DMS 273 treated with DMSO at 0.1 percent for 48 hours (cell line): ENCODE measurements at places on chromosomes 2 and 18.

GRCh38 chr18:12839526-12840196, 44.4 kb downstream of the PTPN2 start:
- no peak for DNase-seq

DNA sequence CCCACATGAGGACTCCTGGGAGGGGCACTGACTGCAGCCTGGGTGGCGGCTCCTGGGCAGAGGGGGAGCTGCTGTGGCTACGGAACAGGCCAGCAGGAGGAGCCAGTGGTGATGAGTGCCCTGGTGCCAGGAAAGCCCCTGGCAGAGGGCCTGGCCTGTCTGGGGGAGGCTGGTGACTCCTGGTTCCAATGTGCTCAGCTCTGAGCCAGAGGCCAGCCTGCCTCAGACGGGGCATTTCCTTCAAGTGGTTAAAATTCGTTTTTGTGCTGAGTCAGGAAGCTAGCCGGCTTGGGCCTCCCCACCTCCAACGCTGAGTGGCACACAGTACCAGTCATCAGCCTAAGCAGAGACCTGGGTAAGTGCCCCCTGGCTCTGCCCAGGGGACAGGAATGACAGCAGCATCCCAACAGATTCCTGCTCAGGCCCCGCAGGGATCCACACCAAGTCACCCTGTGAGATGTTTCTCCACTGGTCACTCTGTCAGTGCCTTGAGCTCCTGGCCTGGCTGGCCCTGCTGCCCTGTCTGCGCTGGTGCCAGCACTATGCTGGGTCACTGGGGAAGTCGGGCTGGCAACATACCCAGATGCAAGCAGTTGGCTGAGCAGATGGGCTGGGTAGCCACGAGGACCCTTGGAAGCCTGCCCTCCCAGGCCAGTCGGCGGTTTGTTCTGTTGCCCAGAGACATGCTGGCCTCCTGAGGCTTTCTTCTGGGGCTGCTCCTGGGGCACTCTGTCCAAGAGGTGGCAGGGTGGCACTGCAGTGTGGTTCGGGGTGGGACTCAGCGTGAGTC, 7.1 kb upstream of the KLF11 start:
- DNase-seq, result peak; percentile 91

GRCh38 chr18:363301-364085, 95.6 kb upstream of the THOC1 start:
- DNase-seq, result no peak

GRCh38 chr2:239910851-239911640, 114.1 kb downstream of the NDUFA10 start:
- DNase-seq, result no peak

DNA sequence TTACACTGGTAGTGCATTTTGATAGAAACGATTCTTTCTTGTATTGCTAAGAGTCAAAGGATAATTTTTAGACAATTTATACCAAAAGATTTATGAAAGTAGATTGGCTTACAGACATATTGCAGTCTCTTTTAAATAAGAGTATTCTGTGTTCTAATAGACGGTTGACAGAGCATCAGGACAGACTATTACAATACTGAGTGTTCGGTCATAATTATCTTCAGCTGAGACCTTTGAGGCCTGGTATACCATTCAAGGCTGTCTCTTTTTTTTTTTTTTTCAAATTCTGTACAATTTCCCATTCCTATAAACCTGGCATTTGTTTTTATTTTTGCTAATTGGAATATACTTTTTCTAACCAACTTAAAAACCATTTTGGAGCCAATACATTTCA, 140.6 kb upstream of the NOSTRIN start:
- DNase-seq, result no peak

- no peak for DNase-seq
Measured at GRCh38 chr18:48295586-48296311, 113.4 kb downstream of the ZBTB7C start.

DNA sequence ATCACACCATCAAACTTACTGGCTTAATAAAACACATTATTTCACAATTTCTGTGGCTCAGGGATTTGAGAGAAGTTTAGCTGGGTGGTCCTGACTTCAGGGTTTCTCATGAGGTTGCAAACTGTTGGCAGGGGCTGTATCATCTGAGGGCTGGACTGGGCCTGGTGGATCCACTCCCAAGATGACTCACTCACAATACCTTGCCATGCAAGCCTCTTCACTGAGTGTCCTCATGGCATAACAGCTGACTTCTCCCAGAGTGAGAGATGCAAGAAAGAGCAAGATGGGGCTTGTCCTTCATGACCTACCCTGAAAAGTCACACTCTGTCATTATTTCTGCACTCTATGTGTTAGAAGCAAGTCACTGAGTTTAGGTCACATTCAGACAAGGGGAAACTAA, 73.8 kb downstream of the AQP4 start:
- no peak for DNase-seq

- peak; percentile 79 for DNase-seq
Measured at GRCh38 chr2:102975996-102976975, 214.5 kb downstream of the TMEM182 start.

DNA sequence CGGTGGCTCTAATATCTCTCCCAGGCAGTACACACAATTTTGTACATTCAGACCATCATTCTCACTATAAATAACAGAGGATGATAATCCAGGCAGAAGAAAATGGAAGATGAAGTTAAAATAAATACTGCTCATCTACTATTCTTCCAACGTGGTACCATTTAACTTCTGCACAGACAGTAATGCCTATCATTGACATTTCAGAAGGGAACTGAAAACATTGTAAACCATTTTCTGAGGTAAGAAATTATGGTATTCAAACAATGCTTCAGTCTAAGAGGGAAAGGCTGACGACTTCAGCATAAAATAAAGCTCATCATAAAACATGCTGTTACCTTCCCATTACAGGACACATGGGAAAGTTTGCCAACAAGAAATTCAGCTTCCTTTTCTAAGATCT, 814.4 kb downstream of the NR4A2 start:
- no peak for DNase-seq

DNA sequence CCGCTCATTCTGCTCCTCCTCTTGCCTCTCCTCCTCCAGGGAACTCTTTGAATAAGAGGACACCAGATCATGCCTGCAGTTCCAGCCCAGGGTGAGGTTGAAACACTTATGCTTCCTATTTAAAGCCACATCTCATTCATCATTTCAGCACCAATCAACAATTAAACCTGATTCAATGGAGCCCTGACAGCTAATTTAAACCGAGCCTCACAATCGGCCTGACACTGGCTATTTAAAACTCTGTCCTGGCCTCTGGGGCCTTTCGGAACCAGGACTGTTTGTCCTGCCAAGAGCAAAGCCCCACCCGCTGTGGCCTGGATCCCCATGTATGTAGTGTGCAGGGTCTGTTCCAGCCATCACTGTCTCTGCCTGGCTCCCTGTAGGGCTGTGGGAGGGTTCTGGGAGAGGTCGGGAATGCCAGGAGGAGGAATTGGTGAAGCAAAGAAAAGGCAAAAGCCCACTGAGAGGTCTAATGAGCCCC, 97.4 kb downstream of the MCFD2 start:
- no peak for DNase-seq

DNA sequence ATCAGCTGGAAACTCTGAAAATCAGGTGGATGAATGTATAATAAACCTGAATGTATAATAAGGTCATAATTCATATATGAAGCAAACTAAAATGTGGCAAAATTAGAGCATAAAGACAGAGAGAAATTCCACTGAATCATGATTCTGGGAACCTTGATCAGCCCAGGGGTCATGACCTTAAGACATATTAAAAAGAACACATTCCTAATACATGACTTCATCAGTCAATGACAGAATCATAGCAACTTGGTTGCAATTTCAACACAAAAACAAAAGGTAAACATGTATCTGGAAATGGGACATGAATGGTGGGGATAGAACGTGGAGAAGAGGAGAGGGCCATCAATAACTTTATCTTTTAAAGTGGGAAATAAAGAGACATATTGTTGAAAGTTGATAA, 17.6 kb downstream of the AFF3 start:
- no peak for DNase-seq

DNA sequence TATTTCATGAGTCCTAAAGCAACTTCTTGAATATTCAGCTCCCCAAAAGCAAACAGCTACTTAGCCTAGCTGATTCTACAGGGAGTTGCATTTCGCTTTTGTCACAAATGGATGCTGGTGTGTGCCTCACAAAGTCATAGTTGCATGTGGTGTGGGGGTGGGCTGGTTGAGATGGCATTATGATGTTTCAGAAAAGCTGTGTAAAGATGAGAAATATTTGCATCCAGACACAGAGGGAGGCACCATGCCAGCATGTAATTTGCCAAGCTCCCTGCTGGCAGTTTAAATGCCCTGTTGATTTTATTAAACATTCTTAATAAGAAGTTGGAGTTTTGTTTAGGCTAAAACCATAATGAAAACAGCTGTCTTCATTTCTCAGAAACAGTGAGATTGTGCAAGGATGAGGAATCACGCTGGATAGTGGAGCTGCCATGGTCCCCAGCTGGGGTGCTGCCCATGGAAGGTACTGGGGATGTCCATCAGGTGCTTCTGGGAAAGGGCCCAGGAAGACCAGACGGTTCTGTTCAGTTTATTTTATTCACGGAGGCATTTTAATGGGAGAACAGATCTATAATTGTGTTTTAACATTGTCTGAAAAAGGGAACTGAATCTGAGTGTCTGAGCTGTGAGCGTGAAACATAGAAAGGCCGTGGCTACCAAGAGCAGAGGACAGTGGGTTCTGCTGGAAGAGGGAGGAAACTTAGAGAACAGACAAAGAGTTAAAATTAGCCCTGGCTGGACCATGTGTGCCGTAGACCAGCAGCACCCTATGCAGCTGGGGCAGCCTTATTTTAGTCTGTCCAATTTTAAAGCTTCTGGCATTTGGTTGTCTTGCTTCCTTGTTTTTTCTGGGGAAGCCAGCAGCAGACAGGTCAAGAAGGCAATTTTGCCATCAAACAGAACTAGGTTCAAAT, 177.1 kb downstream of the FAM210A start:
- DNase-seq, result no peak

- DNase-seq, result no peak
Measured at GRCh38 chr18:5543036-5543680, 639 bp downstream of the EPB41L3 start.

GRCh38 chr2:144237108-144237507, 282.8 kb downstream of the ZEB2 start:
- DNase-seq, result no peak

DNA sequence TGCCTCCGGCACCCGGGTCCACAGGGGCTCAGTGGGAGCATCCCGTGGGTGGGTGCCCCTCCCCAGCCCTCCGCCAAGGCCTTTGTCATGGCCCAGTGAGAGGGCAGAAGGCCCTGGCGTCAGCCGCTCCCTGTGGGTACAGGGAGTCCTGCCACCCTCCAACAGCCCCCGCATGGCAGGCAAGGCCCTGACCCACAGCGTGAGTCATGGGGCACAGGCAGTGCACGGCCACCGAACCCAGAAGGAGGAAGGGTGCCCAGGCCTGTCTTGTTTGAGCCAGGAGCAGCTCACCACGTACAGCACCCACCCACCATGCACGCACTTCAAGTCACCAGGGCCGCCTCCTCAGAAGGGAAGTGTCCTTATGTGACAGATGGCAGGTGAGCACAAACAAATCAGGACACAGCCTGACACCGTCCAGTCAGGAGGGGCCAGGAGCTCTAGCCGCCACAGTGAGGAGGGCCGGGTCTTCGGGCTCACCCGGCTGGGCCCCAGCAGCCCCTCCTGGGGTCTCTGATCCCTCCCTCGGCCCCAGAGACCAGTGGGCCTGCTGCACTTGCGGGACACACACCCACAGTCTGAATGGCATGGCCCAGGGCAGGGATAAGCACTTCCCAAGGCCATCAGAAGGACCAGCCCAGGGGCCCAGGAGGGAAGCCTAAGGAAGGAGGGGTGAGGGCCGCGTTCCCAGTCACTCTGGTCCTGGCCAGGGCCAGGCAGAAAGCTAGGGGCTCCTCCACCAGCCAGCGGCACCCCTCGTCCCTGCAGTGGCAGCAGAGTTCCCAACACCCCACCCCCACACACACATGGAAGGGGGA, 25.8 kb downstream of the BIN1 start:
- DNase-seq, result no peak

GRCh38 chr18:74579496-74580065, 18.1 kb upstream of the ZNF407 start:
- DNase-seq, result no peak

DNA sequence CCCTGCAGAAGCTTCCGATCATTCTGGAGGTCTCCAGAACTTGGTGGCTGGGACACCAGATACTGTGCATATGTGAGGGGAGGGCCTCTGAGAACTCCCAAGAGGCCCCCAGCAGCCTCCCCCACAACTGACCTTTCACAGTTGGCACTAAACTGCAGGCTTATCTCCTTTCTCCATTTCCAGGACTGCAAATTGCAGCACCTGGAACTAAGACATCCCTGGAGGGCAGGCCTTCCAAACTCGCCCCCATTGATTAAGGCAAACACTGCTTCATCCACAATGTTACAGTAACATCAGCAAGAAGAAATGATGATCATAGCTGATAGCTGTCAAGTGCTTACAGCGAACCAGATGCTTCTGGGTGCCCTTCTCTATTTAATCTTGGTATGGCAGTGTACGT, 67.9 kb downstream of the TGOLN2 start:
- no peak for DNase-seq

GRCh38 chr18:77220726-77221125, 28.9 kb upstream of the GALR1 start:
- DNase-seq, result no peak

DNA sequence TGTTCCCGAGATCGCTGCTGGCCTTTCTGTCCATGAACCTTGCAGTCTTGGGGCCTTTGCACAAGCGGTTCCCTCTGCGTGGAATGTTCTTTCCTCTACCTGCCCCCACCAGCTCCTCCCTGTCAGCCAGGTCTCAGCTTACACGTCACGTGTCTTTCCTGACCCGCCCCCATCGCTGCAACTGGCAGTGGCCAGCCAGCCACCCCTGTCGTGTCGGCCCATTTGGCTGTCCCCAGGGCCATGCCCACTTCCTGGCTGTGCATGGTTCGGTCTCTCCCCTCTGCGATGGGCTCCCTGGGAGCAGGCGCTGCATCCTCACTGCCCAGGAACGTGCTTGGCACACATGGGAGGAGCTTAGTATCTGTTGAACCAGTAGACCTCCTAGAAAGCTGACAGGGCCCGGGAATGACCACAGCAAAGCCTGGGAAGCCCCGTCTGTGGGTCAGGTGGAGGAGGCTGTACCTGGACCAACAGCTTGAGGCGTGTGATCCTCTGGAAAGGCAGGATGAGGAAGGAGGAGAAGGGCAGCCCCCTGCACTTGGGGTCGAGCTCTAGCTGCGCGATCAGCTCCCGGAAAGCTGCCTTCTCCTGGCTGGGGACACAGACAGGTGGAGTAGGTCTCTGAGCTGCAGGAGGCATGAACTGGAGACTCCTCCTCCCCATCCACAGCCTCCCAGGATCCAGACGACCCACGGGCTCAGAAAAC, 21.0 kb downstream of the SNORC start:
- DNase-seq, result no peak

DNA sequence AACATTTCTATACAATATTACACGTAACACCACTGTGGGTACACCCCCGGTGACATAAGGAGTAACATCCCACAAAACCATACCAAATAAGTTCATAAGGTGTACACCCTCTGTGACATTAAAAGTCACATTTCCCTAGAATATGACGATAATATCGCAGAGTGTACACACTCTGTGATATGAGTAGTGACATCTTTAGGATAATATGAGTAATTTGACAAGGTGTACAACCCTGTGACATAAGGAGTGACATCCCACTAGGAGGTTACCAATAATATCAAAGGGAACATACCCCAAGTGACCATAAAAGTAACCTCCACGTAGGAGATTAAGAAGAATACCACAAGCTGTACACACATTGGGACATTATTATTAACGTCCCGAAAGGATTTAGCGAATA, 24.0 kb upstream of the TEX261 start:
- no peak for DNase-seq

- DNase-seq, result no peak
Measured at GRCh38 chr18:27854631-27855030, 322.3 kb downstream of the CDH2 start.
